ENCODE measurements at places on chromosomes 4 and X.

- DNase-seq: no peak
Measured at GRCh38 chr4:156693557-156693956, 278.0 kb downstream of the PDGFC start.

- DNase-seq: no peak
Measured at GRCh38 chr4:55673424-55673823, 37.3 kb upstream of the NMU start.

DNA sequence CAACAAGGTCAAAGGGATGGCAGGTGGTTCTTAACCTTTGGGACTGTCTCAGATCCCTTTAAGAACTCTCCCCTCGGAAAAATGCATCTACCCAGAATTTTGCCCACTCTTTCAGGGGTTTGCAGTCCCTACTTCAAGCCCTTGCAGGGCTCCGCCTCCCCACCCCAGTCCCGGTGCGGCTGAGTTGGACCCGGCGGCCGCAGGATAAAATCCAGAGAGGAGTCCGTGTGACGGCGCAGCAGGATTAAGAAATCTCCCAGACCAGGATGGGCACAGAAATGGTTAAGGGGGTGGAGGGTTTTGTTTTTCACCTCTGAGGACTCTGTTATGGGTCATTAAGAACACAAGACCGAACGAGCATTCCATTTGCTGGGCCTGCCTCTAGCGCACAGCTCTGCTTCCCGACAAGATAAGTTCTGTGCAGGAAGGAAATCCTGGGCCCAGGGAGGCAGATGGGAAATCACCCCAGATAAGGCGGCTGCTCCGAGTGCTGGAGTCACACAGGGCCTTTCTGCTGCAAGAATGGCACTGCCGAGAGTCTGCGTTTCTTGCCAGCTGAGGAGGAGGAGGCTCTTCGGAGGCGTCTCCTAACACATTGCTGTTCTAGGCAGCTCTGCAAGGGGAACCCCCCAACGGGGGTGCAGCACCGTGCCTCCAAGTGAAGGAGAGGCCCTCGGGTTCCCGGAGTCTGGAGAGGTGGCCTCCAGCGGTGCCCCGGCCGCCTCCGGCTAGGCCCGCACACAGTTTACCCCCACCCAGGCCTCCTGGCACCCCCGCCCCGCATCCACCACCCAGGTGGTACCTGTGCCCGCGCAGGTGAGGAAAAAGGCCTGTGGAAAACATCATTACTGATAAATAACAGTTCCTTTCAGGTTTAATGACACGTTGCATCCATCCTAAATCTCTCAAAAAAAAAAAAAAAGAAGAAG is 277.6 kb downstream of the BCOR start:
- no peak for DNase-seq

- no peak for DNase-seq
Measured at GRCh38 chr4:85703096-85703495, 228.1 kb downstream of the ARHGAP24 start.

DNA sequence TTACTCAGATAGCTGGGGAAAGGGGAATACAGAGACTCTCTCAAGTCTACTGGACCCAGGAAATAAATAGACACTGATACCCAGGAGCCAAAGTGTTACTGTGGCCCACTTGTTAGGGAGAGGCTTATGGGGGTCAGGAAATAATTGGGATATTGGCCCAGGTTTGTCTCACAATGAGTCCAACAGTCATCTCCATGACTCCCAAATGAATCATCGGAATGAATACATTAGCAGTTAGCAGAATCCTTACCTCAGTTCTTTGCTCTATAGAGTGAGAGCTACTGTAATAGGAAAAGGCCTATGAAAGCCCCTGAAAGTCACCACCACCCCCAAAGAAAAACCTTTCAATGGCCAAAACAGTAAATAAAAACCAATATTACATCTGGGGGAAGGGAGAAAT is 42.4 kb upstream of the ARHGEF6 start:
- no peak for DNase-seq

GRCh38 chr4:2378401-2378800 is 40.0 kb downstream of the ZFYVE28 start:
- DNase-seq: no peak

- DNase-seq: no peak
Measured at GRCh38 chr4:151862766-151863165, 102.0 kb upstream of the GATB start.

- DNase-seq: peak; percentile 45
Measured at GRCh38 chrX:8684201-8684965, 47.6 kb downstream of the ANOS1 start.

GRCh38 chr4:126604268-126604867 is 1028.4 kb upstream of the INTU start:
- DNase-seq: peak; percentile 17

DNA sequence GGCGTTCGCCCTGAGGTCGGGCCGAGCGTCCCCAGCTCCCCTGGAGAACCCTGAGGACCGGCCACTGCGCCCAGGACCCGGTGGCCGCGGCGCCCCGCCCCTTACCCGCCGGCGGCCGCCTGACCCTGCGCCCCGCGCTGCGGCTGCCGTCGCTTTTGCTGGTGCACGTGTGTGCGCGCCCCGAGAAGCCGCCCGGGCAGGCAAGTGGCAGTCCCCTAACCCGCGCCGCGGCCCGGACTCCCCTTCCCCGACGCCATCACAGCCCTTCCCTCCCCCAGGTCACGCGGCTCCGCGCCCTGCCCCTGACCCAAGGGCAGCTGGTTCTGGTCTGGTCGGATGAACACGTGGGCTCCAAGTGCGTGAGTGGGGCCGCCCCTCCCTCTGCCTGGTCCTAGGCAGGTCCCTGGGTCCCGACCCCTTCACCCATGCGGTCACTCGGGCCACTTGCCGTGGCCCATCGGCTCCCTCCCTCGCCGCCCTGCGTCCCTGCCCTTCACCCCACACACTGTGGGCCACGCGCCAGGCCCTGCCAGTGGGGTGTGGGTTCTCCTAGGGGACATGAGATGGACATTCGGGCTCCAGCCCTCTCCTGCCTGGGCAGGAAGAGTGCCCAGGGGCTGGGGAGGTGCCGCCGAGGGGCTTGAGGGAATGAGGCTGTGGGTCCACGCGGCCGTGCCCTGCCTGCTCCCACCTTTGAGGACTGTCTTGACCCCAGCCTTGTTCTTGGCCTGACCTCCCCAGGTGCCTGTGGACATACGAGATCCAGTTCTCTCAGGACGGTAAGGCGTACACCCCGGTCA is 8.0 kb upstream of the FGFRL1 start:
- DNase-seq: no peak

- no peak for DNase-seq
Measured at GRCh38 chr4:55373461-55373860, 22.3 kb upstream of the TMEM165 start.

- no peak for DNase-seq
Measured at GRCh38 chr4:17545374-17546140, 30.6 kb downstream of the CLRN2 start.

DNA sequence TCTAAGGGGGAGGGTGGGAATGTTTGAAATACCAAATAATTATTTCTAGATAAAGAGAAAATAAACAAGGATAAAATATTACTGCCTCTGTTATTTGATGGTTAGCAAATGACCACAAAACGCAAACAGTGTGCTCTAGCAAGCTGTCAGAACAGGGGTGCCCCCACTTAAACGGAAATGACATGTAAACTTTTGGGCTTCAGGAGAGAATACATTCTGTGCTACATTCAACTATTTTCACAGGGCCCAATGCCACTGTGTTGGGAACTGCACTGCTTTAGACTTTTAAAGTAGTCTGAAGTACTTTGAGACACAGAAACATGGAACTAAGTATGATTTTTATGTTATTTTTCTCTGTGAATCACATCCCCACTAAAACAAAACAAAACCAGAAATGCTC is 14.1 kb downstream of the CD40LG start:
- no peak for DNase-seq

- DNase-seq: no peak
Measured at GRCh38 chr4:88659890-88660208, 37.8 kb downstream of the NAP1L5 start.

DNA sequence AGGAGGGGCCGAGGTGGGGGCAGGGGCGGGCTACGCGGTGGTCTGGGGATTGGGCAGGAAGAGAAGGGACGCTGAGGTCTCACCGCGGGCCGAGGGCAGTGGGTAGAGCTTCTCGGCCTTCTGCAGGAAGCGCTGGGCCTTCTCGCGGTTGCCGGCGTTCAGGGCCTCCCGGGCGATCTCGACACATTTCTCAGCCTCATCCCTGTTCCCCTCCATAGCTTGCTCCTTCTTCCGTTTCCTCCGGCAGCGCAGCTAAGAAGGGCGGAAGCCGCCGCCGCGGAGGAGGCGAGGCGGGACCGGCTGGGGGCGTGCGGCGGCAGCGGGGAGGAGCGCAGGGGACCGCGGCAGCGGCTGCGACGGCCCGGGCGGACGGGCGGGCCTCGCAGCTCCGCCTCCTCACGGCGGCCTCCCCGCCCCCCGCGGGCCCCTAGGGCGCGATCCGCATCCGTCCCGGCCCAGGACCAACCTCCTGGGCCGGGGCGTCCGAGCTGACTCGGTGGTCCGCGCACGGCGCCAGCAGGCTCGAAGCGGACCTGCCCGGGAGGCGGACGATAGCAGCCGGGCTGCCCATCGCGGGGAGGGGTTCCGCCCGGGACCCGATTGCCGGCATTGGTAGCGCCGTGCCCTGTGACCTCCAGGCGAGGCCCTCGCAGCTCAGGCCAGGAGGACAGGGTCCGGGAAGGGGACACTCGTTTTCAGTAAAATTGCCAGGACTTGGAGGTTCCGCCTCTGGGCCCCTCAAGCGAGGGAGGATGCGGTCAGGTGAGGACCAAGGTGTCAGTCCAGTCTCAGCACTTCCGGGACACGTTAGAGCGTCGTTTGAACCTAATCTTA is at the start of gene DNAJB14:
TSS of gene DNAJB14 (minus strand) at position 263 of the 834 bp plus-strand sequence. CDS start at position 216, 47 bp downstream.
- DNase-seq: peak; percentile 69

GRCh38 chr4:77431546-77431945 is 174.1 kb upstream of the CXCL13 start:
- DNase-seq: no peak

GRCh38 chr4:22334155-22334554 is 181.7 kb downstream of the ADGRA3 start:
- no peak for DNase-seq

GRCh38 chr4:118270492-118270891 is 82.3 kb downstream of the PRSS12 start:
- peak; percentile 24 for DNase-seq

DNA sequence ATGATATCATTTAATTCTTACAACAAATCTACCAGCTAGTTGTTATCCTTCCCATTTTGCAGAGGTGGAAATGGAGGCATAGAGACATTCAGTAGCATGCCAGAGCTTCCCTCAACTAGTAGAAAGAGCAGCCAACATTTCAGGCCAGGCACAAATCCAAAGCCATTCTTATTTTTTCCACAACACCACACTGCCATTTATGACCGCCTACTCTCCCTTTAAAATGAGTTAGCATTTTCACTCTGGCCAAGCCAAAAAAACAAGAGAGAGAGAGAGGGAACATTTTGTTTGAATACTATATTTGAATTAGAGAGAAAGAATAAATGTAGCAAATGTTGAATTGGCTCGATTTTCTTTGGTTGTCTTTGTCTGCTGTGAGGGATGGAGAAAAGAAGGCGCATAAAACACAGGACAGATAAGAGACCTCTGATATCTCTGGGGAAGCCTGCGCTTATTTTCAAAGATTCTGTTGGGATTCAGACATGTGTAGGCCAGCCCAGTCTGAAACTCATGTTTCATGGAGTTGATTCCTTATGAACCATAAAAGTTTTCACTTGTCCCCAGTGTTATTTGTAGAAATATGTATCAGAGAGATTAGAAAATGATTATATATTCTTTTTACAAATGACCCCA is 265.7 kb downstream of the RAB28 start:
- DNase-seq: no peak

GRCh38 chrX:78199851-78200250 is 60.4 kb upstream of the TAF9B start:
- DNase-seq: no peak

- peak; percentile 31 for DNase-seq
Measured at GRCh38 chr4:20445933-20446723, 194.4 kb downstream of the SLIT2 start.

DNA sequence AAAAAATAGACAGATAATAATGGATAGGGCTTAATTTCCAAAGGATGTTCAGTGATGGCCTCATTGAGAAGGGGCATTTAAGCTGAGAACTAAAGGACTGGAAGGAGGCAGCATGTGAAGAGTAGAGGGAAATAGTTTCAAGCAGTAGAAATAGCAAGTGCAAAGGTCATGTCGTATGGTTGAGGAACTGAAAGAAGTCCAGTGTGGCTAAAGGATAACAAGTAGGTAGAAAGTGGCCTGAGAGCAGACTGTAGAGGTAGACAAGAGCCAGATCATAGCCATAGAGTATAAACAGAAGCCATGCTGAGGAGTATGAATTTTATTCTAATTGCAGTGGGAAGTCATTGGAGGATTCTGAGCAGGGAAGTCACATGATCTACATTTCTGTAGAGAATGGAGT is 72.3 kb downstream of the GRIA3 start:
- DNase-seq: no peak

GRCh38 chrX:132094164-132094563 is 33.7 kb downstream of the FRMD7 start:
- DNase-seq: no peak

- no peak for DNase-seq
Measured at GRCh38 chr4:152591876-152592275, 56.0 kb upstream of the FBXW7 start.

GRCh38 chr4:20478412-20478811 is 221.8 kb upstream of the PACRGL start:
- DNase-seq: no peak

GRCh38 chr4:81272671-81273070 is 57.6 kb upstream of the PRKG2 start:
- DNase-seq: no peak

- no peak for DNase-seq
Measured at GRCh38 chrX:45515262-45516215, 314.9 kb upstream of the DIPK2B start.

DNA sequence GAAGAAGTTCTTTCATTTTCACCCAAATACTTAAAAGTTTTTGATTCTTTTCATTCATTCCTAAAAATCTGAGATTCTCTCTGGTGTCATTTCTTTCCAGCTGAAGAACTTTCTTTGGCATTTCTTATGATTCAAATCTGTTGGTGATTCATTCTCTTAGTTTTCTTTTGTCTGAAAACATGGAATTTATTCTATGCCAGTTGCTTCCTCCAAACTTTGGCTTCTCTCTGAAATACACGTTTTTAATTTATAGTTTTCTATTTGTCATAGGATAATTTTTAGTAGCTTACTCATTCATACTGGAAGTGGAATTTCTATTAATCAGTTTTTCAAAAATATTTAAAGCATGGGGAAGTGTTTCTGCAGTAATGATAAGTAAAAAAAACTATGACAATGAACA is 1012.0 kb downstream of the RPA4 start:
- DNase-seq: no peak

DNA sequence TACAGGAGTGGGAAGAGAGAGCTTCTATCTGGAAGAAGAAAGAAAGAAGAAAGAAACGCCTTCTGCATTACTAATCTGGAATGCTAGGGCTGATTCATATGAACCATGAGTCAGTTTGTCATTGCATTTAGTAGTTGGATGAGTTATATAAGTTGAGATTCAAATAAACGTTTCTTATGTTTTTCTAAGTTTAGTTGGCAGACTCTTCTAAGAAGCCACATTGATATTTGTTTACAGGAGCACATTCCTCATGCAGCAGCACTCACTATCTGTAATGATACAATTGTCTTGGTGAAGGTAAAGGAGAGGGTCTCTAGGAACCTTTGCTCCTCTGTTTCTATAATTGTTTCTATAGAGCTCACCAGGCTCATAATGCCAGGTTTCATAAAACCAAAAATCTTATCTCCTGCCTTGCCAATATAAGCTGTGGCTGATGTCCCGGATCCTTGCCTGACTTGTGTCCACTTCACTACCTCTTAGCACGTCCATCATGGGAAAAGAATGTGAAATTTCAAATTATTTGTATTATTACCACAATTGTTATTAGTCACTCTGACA is 39.5 kb downstream of the HOPX start:
- DNase-seq: no peak

- no peak for DNase-seq
Measured at GRCh38 chrX:137430301-137430700, 135.6 kb upstream of the ZIC3 start.
